Activated CD4-positive, alpha-beta memory T cell treated with anti-CD3 and anti-CD28 coated beads for 36 hours (primary cell): ENCODE measurements at places on chromosomes 13 and 19. TPM values are rescaled to one million over a fixed set of nuclear protein-coding genes. Genes with fewer than 3 reads are reported as not detected.

ANKRD27 gene
- 45.4 TPM for total RNA-seq

NHLRC3 gene
- total RNA-seq = 16.8 TPM

GRCh38 chr19:34405892-34406660 lies 1.9 kb downstream of the PDCD2L start:
- DNase-seq = no peak

GRCh38 chr13:32362574-32362973 lies 47.3 kb downstream of the BRCA2 start:
- DNase-seq = no peak

- peak; percentile 98 for DNase-seq
Observed at GRCh38 chr19:16330368-16330801, 5.8 kb downstream of the KLF2 start.

DNA sequence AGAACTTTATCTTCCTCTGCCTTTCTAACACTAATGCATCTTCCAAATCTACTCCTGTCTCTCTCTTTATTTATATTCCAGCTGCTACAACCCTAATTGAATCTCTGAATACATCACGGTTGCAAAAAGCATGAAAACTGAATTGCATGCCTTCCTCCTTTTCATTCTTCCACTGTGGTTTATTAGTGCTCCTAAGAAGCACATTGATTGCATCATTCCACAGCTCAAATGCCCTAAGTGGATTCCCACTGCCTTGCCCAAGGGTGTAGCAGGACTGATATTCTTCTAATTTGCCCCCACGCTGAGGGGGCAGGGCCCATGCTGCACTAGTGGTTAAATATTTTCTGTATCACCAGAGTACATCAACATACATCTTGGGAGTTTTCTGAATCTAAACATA lies 640.8 kb downstream of the EFNB2 start:
- no peak for DNase-seq
